ENCODE measurements at places on chromosomes 5 and 9.

DNA sequence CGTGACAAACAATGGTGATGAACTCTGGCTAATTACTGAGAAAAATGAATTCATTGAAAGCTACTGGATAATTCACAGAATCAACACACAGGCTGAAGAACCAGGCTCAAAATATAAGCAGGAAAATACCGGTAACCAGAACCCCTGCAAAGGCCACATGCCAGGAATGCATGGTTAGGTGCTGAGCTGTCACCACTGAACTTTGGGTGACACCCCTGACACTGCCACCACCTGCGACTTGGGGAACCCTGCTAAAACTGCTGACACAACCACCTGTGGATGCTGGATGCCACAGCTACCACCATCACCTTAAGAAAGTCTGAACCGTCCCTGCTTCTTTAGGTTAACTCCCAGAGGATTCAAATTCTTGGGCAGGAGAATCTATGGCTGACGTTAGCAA, 72.0 kb upstream of the NR4A3 start:
- no peak for DNase-seq

DNA sequence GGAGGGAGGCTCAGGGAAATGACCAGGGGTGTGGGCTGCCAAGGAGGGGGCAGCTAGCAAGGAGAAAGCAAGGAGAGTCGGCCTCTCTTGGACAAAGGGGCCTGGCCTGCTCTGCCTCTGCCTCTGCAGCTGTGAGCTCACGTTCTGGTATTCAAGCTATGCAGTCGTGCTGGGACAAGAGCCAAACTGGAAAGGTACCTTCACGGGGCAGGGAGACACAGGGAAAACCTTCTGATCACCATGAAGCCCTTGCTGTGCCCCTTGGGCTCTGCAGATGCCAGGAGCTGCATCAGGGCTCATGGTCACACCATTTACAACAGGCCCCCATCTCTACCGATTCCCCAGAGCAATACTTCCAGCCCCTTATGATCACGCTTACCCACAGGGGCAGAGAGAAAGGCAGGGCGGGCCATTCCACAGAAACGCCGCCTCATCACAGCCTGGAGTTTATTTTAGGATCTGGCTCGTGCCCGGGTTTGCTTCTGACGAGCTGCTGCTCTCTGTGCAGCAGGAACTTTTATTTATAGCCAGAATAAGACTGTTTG, 63.2 kb downstream of the PRRT1B start:
- DNase-seq = no peak

DNA sequence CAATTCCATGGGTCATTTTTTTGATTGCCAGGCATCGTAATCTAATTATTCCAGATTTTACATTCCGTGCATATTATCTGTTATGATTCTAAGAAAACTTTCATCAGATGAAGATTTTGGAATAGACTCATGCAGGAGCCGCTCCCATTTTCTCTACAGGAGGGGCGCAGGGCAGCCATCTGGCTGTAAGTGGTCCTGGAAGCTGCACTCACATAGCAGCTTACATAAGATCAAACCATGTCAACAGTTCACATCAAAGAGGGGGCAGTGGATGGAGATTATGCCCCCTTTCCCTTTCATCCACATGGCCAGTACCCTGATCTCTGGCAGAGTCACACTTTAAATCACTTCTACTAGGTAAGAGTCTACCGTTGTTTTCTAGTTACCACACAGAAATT, 73.3 kb upstream of the PCA3 start:
- DNase-seq = no peak

GRCh38 chr5:55176176-55176818, 3.3 kb upstream of the CDC20B start:
- DNase-seq = no peak

- no peak for DNase-seq
Observed at GRCh38 chr5:181151146-181151545, 3.8 kb downstream of the OR2V2 start.

- DNase-seq = peak; percentile 39
Observed at GRCh38 chr9:98807070-98807813, at the start of gene GALNT12. Gene GALNT12 (plus strand): TSS chr9:98807670. CDS start chr9:98807699, 29 bp downstream.

DNA sequence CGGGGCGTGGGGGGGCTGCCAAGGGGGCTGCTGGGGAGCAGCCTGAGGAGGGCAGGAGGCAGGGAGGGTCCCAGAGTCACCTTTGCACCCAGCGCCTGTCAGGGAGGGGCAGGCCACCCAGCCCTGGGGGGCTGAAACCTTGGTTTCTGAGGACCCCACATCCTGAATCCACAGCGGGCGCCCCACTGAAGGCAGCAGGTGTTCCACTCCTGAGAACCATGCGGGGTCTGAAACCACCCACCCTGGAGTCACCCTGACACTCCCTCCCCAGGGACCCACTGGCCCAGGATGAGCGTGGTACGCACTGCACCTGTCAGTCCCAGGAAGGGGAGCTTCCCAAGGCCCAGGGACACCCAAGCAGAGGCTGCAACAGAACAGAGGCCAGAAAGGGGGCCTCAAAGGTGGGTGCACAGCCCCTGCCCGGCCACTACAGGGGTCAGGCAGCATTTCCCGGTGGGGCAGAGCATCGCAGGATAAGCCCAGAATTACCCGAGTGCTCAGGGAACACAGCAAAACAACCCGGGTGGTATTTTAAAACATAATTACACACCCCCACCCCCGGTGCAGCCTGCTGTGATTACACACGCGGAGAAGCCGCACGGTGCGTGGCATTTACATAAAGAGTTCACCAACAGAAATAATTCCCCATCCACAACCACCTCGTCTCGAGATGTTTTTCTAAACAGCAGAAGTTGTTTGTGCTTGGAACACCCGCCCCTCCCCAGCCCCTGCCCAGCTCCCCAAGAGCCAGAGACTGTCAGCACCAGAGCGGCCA, 57.3 kb upstream of the UBAC1 start:
- no peak for DNase-seq

GRCh38 chr5:58582019-58582802, 664 bp upstream of the RAB3C start:
- no peak for DNase-seq

- no peak for DNase-seq
Observed at GRCh38 chr5:63811286-63811685, 151.0 kb downstream of the HTR1A start.

- DNase-seq = peak; percentile 36
Observed at GRCh38 chr9:137295238-137295811, 6.7 kb downstream of the NRARP start.

GRCh38 chr5:172688349-172689217, 47.5 kb downstream of the NEURL1B start:
- DNase-seq = no peak

GRCh38 chr5:143567583-143568504, 164.4 kb upstream of the NR3C1 start:
- DNase-seq = no peak

GRCh38 chr5:74064911-74065310, 438.9 kb downstream of the ARHGEF28 start:
- no peak for DNase-seq

GRCh38 chr9:12554636-12555035, 138.5 kb upstream of the TYRP1 start:
- no peak for DNase-seq

GRCh38 chr5:6398570-6399230, 20.4 kb upstream of the MED10 start:
- DNase-seq = no peak

DNA sequence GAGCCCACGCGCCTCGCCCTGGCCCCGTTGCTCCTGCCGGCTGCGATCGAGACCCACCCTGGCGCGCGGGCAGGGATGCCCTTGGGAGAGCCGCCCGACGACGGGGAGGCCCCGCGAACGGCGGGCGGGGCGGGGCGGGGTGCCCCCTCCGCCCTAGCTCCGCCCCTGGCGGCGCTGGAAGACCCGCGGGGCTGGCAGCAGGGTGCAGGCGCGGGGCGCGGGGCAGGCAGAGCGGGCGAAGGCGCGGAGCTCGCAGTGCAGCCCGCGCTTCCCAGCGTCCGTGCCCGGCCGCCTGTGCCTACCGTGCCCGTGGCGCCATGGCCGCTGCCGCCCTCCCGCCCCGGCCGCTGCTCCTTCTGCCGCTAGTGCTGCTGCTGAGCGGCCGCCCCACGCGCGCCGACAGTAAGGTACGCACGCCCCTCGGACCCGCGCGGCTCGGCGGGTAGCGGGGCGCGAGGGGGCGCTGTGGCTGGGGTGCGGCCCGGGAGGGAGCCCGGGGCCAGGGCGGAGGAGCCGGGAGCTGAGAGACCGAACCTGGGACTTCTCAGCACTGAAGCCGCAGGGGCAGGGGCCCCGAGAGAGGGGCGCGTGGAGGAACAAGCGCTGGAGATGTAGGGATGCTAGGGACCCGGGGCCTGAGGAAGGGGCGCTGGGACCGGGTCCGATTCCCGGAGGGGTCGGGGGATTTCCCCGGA, at the start of gene OLFML2A:
TSS of gene OLFML2A (plus strand) at position 180 of the 695 bp plus-strand sequence. CDS start at position 318, 138 bp downstream.
- peak; percentile 15 for DNase-seq

GRCh38 chr5:50501491-50502228, 60.6 kb upstream of the EMB start:
- DNase-seq = no peak

- DNase-seq = no peak
Observed at GRCh38 chr9:137494550-137495351, 35.6 kb upstream of the NSMF start.

DNA sequence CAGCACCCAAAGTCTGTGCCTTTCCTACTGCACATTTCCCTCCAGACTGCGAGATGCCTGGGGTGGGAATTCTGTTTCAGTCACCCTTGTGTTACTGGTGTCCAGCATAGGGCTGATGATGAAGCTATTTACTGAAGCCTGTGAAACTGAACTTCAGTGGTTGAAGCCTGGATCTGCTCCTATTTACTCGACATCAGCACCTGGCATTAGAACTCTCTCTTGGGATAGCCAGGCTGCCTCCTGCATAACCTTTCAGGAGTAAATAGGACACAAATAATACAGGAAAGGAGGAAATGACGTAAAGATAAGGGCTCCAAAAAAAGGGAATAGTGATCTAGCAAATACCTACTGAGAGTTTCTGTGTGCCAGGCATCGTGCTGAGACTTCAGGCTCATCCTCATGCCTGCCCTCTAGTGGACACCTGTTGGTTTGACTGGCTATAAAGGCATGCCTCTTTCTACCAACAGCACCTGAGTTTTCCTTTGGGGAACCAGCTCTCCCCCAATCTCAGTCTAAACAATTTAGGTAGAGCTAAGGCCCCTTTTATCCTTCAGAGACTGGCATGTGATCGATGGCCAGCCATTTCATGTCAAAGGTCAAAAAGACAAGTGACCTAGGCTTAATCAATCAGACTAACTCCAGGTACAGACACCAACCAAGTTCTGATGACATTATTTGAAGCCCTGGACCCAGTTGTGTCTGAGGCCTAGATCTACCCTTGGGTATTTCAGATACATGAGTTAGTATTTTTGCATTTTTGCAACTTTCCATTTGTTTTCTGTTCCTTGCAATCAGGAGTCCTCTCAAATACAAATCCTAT, 192.1 kb upstream of the TRIM32 start:
- DNase-seq = no peak

DNA sequence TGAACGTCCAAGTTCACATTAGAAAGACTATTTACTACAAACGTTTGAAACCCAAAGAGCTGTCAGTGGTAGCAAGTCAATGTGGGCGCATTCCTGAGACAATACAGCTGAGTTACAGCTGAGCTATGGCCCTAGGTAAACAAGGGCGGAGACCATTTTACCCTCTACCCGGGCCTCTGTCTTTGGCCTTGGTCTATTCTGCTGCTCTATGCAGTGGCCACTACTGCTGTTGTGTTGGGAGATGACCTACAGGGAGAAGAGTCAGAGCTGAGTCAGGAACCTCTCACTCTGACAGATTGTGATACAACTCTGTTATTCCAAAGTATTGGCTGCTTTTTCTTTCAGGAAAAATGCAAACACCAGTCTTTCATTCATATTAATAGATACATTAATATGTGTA, 700.6 kb downstream of the SEMA5A start:
- no peak for DNase-seq

GRCh38 chr5:4781299-4781698, 358.8 kb upstream of the ADAMTS16 start:
- no peak for DNase-seq

DNA sequence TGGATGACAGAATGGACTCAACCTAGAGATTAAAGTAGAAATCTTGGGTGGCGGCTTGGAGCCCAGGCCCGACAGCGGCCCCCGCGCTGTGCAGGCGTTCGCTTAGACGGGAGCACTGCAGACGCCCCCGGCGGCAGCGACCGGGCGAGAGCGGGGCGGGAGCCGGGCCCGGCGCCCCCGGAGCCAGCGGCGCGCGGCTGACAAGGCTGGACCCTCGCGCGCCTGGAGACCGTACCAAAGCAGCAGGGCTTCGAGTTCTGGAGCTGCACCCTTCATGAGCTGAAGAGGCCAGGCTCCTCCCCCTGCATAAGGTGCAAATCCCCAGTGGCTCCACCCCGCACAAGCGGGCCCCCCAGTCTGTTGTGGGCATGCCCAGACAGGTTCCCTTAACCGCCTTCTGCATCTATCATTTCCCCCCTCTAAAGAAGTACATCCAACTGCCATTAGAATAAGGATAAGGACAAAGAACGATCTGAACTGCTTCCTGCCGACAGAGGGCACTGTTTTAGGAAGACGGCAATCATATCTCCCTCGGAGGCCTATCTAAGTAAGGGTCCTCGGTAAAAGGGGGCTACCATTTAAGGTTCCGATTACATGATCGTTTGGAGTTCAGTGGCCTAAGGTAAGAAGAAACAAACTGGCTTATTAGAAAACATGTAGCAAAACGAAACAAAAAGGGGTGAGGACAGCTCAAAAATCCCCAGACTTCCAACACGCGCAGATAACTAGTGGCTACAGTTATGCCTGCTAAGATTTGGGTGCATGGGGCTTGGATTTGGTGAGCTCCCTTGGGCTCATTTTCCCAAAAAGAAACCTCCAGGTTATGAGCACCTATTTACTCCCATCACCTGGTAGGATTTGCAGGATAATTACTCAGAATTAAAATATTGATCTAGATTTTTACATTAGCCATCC, 66.3 kb downstream of the RGMB start:
- no peak for DNase-seq

- no peak for DNase-seq
Observed at GRCh38 chr9:123795336-123795735, 134.6 kb downstream of the DENND1A start.

DNA sequence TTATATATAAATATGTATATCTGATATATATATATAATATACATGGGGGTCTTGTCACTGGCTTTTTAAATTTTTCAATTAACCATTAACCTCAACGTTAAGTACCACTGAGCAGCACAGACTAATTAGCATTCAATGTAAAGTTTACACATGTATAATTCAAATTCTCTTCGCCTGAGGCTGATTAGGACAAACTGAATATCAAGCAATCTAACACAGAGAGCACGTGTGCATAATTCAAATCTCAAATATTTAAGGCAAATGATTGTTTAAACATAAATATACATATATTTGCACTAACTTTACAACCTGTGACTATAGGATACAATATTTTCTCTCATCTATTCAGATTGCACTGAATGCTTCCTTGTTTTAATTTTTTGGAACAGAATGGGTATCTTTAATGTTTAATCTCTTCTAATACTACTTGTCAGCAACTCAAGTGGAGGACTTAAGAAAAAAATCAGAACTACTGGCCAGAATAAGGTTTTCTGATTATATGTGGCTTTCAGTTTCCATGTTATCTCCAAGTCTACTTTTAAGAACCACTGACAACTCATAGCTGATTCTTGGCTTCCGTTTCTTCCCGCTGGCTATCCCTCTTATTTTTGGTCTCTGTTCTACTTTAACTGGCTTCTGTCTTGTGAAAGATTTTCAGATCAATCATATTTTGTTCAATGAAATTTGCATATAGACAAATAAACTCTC, 204.8 kb downstream of the MLLT3 start:
- DNase-seq = no peak

GRCh38 chr9:83937861-83938455, 16.7 kb upstream of the KIF27 start:
- no peak for DNase-seq

Measured in T-helper 9 cell (primary cell).